ENCODE measurements at places on chromosomes 7 and 10.

DNA sequence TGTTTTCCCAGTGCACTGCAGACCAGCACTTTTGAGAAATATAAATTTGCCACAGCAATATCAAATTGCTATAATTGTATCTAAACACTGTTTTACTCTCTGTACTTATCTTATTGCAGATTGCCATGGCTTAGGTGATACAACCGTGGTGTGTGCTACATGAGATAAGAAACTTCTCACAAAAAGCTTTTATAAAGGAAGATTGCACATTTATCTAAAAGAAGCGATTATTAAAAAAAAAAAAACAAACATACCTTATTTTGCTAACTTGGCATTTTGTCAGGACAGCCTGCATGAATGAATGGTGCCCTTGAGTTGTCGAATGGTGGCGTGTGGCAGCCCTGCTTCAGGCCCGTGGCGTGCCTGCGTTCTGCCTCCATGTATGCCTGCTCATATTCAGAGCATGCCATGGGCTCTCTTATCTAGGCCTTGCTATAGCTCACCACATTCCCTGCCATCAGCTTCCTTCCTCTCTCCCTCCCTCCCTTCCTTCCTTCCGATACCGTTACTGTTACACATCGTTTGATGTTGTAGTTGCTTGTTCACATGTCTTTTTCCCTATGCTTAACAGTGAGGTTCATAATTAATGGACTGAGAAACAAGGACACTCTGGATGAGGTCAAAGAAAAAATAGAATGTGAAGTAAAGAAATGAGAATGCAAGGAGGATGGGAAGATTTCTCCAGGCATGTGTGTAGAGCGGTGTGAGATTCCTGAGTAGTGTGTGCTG is 34.9 kb downstream of the PRKAR2B start:
- DNase-seq, result no peak

DNA sequence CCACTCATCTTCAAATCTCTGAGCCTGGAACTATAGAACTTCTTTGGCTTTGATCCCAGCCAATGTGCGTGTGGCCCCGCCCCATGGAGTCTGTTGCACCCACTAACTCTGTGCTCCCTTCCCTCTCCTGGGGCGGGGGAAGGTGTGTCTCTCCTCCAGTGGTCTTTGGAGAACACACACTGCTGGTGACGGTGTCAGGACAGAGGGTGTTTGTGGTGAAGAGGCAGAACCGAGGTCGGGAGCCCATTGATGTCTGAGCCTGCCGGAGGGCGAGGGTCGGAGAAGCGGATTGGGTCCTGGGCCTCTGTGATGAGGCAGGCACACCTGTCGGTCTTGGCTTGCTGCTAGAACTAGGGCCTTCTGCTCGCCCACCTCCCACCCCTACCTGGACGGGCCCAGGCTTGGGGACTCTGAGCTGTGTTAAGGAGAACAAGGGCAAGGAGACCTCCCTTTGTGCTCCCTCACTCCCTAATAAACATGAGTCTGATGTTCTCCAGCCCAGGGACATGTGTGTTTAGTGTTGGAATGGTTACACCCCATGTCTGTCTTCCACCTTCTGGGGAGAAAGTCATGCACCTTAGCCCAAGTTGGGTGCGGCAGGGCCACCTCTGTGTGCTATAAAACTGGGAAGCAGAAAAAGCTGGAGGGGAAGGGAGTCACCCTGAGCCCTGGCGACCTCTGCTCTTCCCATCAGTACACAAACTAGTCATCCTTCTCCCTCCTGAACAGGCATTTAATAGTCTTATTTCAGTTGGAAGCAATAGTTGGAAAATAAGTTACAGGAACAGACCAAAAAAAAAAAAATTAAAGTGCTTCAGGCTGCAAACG is 4.6 kb downstream of the TRAPPC14 start:
- no peak for DNase-seq

DNA sequence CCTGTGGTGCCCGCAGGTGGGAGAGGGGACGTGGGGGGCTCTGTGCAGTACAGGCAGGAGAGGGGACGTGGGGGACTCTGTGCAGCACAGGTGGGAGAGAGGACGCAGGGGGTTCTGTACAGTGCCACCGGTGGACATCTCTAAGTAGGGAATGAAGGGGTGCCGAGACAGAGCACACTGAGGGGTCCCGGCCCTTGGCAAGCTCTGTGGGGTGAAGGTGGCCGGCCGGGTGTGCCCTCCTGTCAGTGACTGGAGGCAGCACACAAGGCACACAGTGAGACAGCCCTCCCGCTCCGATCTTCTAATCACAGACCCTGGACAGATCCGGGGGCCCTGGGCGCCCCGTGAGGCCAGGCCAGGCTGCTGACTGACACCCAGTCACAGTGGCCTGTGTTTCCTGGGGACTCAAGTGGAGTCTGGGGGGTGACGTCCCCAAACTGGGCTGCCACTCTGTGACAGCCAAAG is 11.2 kb downstream of the GPR146 start:
- no peak for DNase-seq

- no peak for DNase-seq
These were observed 17.6 kb downstream of the RSU1 start for GRCh38 chr10:16799621-16800020.

GRCh38 chr10:112811741-112812551 is 138.1 kb upstream of the TCF7L2 start:
- DNase-seq, result no peak

- no peak for DNase-seq
These were observed 170.1 kb downstream of the SORCS3 start for GRCh38 chr10:104811166-104811565.

DNA sequence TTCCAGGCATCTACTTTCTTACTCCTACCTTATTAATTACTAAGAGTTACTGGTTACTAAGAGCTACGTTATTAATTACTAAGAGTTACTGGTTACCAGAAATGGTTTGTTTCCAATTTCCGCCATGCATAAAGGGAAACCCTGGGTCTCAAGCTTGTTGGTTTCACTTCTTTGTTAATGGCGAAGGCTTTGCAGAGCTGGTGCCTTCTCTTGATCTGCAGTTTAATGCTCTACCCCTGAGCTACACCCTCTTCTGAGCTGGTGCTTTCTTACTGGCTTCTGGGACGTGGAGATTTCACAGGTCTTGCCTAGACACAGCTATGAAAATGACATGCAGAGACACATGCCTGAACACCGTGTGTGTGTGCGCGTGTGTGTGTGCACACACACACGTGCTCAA is 560 bp downstream of the CPA4 start:
- no peak for DNase-seq

GRCh38 chr10:114320249-114321116 is 81.4 kb downstream of the VWA2 start:
- DNase-seq, result no peak

GRCh38 chr10:22634093-22634492 is 80.3 kb downstream of the PIP4K2A start:
- DNase-seq, result no peak

DNA sequence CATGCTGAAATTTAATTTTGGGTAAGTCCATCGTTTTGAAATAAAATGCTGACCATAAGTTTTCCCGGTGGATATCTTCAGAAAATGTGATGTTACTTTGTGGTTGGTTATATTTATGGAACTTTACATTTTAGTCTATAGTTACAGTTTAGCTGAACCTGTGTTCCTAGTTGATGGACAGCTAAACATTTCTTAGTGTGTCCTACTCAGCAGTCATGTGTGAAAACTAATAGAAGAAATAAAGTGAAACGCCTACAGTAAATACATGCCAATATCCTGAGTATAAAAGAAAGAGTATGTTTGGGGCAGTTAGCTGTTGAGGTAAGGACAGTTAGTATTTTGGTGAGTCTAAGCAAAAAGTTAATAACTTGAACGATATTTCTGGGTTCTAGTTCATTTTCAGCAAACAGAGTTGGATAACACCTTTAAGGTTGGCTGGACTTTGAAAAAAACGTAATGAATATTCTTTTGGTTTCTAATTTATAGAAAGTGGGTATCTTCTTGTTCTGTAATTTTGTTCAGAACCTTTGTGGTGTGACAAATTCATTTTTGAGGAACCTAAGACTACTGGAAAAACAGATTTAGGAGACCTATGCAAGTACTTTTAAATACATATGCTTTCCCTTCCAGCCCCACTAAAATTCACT is 28.7 kb downstream of the LCOR start:
- DNase-seq, result no peak

GRCh38 chr7:3338161-3338560 is 37.1 kb downstream of the SDK1 start:
- no peak for DNase-seq

- peak; percentile 78 for DNase-seq
These were observed 22.9 kb downstream of the DNAJB12 start for GRCh38 chr10:72331575-72332422.

DNA sequence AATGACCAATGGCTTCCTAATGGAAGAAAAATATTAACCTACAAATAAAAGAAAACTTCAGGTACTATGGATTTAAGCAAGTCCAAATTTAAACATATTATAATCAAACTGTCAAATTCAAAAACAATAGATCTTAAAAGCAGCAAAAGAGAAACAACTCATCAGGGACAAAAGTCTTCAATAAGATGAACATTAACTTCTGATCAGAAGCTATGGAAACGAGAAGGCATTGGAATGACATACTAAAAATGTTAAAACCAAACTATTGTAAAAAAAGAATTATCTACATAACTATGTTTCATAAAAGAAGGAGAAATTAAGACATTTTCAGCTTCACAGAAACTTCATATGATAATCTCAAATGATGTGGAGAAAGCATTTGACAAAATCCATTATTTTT is 334.7 kb downstream of the ANKRD7 start:
- DNase-seq, result no peak

- no peak for DNase-seq
These were observed 264.1 kb downstream of the GRID1 start for GRCh38 chr10:86102451-86102850.

DNA sequence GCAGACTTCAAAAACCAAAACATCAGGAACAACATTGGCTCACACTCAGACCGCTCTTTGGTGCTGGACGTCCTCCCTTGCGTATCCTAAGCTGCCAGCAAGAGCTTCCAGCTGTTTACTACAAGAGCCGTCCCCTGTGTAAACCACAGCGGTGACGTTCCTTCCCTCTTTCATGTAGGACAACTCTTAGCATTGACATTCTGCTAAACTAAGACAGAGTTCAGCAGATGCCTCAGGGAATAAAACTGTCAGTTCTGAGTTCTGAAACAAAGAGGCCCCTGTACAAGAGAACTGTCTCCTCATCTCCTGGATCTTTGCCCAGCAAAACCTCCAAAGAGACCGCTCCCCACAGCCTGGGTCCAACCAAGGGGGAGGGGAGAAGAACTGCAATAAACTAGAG is 57.8 kb upstream of the OPALIN start:
- DNase-seq, result no peak

DNA sequence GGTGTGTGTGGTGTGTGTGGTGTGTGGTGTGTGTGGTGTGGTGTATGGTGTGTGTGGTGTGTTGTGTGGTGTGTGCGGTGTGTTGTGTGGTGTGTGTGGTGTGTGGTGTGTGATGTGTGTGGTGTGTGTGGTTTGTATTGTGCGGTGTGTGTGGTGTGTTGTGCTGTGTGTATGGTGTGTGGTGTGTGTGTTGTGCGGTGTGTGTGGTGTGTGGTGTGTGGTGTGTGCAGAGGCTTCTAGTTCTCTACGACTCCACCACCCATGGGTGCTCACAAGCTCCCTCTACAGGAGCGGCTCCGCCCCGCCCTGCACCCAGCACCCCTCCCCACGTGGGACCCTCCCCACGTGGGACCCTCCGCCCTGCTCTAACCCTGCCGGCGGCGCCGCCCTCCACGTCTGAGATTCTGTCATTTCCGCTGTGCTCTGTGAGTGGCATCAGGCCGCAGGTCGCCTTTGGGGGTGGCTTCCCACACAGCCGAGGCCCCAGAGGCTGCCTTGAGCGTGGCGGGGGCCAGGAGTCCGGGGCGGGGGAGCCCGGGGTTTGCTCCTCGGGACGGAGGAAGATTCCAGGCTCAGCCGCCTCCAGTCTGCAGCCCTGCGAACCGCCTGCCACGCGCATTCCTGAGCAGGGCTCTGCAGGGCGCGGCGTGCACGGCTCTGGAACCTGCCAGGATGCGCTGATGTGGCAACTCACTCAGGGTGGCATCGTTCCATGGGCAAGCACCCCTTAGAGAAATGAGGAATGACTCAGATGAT is 37.0 kb upstream of the DNAJB6 start:
- DNase-seq, result peak; percentile 47

DNA sequence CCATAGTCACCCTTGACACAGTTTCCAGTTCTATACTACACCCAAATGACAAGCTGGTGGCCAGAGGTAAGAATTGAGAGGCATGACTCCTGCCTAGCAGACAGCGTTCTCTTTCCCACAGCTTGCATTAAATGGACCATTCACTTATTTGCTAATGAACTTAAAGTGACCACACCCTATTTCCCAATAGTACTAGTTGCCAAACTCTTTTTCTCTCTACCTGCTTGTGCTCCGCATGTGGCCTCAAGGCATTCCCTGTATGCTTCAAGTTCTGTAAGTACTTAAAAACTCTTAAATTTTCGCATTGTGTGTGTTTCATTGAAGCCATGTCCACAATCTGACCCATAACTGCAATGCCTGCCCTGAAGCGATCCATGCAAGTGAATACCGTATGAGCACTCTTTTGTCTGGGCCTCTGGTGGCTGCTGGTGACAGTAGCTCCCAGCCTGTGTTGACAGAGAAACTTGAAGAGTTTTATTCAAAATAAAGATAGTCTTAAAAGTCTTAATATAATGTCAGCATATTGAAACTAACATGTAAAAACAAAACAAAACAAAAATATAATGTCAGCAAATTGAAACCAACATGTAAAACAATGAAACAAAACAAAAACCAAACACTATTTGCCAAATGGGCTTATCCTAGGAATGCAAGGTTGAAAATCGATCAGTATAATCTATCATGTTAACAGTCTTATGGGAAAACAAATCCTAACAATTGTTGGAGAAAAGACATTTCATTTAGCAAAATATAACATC is 73.6 kb downstream of the CCSER2 start:
- no peak for DNase-seq

- DNase-seq, result no peak
These were observed 42.7 kb downstream of the INPP5F start for GRCh38 chr10:119768455-119769094.

- DNase-seq, result no peak
These were observed 1.8 kb upstream of the TTYH3 start for GRCh38 chr7:2629746-2630681.

DNA sequence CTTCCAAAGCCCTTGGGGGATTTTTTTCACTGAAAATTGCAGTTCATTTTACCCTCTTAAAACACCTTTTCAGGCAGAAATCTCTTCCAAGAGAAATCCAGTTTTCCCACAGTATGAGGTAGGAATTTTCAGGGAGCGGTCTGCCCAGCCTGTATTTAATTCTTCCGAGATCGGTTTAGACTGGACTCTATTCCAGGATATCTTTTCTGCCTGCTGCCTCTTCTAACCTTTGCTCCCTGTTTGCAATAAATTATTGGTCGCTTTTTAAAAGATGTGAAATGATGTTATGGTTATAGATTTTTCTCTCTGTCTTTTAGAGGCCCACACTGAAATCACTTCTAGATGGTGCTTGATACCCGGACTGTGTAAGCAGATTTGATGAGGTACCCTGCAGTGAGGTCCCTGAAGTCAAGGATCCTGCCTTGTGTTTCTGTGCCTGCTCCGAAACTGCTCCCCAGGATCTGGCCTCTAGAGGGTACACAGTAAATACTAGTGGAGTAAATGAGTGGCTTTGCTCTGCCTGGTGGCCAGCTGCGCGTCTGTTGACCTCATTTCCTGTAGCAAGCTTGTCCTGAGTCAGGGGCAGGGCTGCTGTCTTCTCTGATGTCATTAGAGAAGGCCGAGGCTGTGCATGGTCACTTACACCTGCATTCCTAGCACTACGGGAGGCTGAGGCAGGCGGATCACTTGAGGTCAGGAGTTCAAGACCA is 191.6 kb downstream of the FANK1 start:
- DNase-seq, result no peak

GRCh38 chr10:76558996-76559891 is 1078.4 kb downstream of the KCNMA1 start:
- DNase-seq, result no peak

- no peak for DNase-seq
These were observed 17.8 kb downstream of the FAM241B start for GRCh38 chr10:69647819-69648218.

Data from CD4-positive, alpha-beta T cell treated with Interleukin-15 for 4 hours (primary cell).